Small intestine (tissue), 16 donors: ENCODE measurements at places on chromosomes 12 and 14.
A peak's percentile ranks its signal among the peaks of the same experiment; 100 is the strongest.

GRCh38 chr12:115323223-115323905 lies 639.4 kb upstream of the TBX3 start:
- no peak for DNase-seq

DNA sequence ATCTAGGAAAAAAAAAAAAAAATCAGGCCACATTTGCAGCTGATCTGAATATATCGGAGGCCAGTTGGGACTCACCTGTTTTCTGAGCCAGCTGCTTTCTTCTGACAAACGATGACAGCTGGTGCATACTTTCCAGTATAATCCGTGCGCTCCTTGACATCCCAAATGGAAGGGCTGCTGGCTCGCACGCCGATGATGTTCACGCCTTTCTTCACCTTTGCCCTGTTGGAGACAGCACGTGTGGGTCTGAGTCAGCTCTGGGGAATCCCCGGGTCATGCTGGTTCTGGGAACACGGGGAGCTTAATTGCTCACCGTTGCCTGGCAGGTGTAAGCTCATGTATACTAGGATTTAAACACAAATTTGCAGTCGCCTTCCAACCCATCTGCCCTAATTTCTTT lies 372.8 kb downstream of the TMEM132D start:
- DNase-seq, result peak; percentile 86

DNA sequence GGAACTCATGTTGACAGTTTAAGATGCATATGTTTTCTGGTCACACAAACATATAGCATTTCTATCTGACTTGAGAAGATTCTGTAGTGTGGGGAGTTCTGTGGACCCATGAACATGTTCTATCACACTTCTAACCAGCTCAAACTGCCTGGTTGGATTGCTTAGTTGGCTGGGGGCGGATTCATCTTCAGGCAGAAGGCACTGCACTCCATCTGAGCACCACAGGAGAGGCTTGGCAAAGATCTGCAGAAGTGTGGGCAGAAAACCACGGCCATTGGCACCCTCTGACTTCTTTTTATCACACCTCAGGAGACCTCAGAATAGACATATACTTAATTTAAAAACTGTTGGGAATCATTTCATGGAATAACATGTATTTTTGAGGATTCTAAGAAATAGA lies 68.5 kb downstream of the LIN7A start:
- no peak for DNase-seq

- peak; percentile 18 for DNase-seq
These were observed 1.6 kb upstream of the C12orf71 start for GRCh38 chr12:27083861-27084394.

DNA sequence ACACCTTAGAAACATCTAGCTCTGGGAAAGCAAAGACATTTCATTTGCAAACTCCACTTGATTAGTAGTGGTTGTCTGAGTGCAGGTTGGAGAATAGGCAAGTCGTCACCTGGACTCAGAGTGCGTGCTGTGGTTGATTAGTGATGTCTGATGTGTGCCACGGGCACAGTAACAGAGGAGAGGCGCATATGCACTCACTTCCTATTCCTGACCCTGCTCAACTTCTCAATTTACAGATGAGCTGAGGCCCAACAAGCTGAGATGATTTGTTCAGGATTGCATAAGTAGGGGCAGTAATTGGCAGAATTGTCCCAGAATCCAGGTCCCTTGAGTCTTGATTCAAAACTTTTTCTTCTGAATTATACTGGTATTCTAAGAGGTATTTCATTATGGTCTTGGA lies 44.9 kb downstream of the ADCK1 start:
- no peak for DNase-seq

- DNase-seq, result peak; percentile 44
These were observed 41.9 kb downstream of the ATP23 start for GRCh38 chr12:57983146-57983857.

DNA sequence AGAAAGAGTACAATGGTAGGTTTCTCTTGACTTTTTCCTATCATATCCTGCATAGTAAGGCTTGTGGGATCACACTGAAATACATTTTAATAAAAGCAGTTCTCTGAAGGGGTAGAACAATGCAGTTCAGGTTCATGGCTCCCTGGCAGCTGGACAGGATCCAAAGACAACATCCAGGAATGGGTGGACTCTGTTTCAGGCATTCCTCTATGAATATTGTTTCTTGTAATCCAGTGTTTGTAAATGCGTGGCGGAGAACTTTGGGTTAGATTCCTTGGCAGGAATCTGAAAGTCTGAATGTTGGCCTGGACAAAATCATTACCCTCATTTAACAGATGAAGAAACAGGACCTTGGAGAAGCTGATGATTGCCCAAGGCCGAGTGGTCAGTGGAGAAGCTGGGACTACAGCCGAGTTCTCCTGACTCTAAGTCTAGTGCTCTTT lies 43.5 kb downstream of the SYNE2 start:
- peak; percentile 35 for DNase-seq

- DNase-seq, result no peak
These were observed 335.6 kb downstream of the TMEM121 start for GRCh38 chr14:105861985-105862465.

- no peak for DNase-seq
These were observed 1201.4 kb upstream of the TMEM132C start for GRCh38 chr12:127065595-127065994.

- no peak for DNase-seq
These were observed 30.4 kb downstream of the PPP1R13B start for GRCh38 chr14:103816991-103817390.

- DNase-seq, result no peak
These were observed 9.1 kb downstream of the GPR19 start for GRCh38 chr12:12686925-12687324.

DNA sequence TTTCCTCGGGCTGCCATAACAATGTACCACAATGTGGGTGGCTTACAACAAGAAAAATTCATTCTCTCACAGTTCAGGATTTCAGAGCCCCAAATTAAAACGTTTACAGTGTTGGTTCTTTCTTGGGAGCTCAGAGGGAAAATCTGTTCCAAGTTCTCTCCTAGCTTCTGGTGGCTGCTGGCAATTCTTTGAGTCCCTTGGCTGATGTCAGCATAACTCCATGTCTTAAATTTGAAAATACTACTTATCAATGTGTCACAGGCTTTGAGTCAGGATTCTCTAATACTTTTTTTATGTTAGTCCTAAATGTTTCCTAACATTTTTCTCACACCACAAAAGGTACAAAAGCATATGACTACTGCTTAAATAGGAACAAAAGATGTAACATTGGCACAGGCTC lies 198.4 kb upstream of the ATXN7L3B start:
- DNase-seq, result no peak

GRCh38 chr14:34180869-34181268 lies 230.0 kb upstream of the EGLN3 start:
- no peak for DNase-seq

DNA sequence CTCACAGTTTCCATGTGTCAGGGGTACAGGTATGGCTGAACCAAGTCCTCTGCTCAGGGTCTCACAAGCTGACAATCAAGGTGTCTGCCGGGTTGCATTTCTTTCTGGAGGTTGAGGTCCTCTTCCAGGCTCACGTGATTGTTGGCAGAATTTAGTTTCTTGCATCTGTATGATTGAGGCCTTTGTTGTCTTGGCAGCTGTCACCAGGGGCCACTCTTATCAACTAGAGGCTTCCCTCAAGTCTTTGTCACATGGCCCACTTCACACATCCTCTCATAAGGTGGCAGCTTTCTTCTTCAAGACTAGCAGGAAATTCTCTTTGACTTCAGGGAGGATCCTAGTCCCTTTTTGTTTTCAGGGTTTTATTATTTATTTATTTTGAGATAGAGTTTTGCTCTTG lies 46.0 kb upstream of the FOS start:
- DNase-seq, result no peak

DNA sequence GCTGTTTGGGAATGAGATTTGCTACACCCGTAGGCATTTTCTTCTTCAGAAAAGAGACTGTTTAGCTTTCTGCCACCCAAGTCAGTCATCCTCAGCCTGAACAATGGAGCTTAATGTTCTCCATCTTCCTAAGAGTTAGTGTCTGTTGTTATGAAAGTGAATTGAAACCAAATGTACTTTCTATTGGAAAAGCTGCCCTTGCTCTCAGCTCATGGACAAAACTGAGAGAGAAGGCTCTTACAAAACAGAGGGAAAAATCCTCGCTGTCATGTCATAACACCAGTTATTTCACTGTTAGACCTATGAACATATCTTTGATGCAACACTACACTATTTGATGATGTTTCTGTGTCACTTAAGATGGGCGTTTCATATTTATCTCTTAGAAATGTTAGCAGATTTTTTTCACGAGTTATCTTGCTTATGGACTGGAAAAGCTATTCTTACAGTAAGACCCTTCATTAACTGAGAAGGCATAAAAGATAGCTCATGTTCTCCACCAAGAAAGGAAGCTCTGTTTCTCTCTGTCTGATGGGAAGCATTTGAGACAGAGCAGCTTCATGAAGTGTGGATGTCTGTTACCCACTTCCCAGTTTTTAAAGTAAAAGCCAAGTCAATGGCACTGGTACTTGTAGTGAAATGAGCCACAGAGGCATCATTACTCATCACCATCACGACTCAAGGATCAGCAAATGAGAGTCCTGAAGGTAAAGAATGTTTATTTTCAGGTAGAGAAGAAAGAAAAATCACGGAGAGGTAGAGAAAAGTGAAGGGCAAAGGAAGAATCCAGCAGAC lies 483.9 kb downstream of the ZFP36L1 start:
- no peak for DNase-seq
